Left renal pelvis (tissue), 4 donors: ENCODE measurements at places on chromosomes 4 and X. TPM values are rescaled to one million over a fixed set of nuclear protein-coding genes. Genes with fewer than 3 reads are reported as not detected.

DNA sequence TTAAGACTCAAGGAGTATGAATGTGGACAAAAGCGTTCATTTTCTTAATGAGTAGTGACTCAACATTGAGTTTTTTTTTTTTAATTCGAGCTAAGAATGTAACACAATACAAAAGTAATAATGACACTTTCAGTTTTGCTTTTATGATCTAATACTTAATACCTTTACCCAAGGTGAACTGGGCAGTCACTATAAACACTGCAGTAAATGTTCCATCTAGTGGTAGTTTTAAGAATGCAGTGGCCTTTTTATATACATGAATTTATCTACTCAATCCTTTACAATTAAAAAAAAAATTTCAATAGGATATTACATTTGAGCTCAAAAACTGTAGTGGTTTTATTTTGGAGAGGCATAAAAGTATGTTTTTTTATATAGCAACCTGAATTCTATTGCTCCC lies 33.9 kb downstream of the PDK3 start:
- DNase-seq = no peak

DNA sequence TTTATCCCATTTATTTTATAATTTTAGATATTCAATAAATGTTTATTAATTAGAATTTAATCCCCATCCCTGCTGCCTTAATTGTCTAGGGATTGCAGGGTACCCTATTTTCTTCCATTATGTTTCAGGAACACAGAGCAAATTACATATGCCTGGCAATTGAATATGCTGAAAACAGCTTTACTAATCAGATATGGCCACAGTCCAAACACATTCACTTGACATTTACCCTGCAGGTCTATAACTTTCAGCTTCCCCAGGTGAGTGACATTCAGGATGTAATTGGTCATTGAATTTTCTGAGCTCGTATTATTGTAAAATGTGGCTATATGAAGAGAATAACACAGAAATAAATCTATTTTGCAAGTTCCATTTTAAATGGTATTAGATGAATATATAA lies 218.7 kb upstream of the NDST4 start:
- no peak for DNase-seq

DNA sequence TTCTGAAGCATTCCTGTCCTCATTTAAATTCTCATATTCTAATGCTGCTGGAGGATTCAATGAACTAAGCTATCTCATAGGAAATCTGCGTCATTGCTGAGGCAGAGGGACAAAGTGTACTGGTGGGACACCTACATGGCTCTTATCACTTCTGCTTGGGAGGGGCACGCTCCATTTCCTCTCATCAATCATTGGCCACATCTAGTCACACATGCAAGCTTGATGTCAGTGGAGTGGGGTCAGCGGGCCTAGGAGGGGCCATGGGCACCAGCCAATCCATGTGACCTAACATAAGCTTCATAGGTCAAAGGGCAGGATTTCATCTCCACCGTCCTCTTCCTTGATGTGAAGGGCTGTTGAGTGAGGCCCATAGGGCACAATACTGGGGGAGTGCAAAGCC lies 21.4 kb downstream of the BEX3 start:
- DNase-seq = no peak

DNA sequence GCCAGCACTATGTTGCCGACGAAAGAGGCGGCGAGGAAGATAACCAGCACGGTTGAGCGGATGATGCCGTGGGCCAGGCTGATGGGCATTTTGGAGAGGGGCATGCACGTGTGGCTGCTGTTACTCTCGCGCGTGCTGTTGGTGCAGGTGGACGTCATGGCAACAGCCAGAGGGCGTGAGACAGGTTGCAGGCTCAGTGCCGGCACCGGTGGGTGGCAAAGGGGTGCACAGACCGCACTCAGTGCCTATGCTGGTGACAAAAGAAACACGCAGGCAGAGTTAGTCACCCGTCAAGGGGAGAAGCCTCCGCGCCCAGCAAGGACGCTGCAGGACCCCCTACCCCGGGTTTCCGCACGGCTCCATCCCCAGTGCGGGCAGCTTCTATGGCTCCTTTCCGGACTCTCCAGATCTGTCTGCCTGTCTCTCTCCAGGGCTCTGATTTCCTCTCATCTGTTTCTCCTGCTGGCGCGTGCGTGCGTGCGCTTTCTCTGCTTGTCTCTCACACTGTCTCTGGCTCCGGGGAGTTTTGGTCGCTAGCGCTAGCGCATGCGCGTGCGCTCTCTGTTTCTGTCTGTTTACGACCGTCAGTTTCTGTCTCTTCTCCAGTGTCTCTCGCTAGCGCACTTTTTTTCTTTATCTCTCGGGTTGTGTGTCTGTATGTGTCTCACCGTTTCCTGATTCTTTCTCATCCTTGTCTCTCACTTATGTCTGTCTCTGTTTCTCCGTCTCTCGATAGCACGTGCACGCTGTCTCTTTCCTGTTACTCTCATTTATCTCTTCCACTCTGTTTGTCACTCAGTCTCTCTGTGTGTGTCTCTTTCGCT lies 2.1 kb downstream of the GPR101 start:
- DNase-seq = no peak

Gene PPP2R3B
- 16.6 TPM for polyA plus RNA-seq

Gene PYURF
- polyA plus RNA-seq = 110 TPM
